Choroid plexus epithelial cell (primary cell): ENCODE measurements at places on chromosomes 1 and 21.

DNA sequence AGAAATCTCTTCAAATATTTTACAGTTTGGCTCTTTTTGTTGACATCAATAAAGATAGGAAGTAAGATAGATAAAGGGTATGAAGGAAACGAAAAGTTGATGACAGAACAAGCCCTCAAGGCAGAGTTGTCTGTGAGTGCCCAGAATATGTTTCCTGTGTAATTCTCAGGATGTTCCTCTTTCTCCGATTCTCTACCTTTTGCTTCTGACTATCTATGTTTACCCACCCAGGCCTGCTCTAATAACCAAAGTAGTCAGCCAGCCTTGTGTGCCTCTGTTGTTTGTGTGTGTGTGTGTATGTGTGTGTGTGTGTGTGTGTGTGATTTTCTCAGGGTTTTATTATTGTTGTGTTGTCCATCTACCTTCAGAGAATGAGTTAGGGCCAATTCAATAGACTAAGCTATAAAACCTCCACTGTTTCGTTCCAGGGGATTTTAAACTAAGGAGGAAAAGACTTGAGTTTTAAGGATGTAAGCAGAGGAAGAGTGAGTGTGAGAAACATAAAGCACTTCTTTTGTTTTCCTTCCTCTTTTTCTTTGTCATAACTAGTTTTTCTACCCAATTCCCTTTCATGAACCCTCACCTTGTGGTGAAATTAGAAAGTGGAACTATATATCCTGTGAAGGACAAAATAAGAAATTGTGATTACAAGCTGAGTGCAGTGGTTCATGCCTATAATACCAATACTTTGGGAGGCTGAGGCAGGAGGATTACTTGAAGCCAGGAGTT, 627.4 kb upstream of the NR5A2 start:
- DNase-seq, result no peak

DNA sequence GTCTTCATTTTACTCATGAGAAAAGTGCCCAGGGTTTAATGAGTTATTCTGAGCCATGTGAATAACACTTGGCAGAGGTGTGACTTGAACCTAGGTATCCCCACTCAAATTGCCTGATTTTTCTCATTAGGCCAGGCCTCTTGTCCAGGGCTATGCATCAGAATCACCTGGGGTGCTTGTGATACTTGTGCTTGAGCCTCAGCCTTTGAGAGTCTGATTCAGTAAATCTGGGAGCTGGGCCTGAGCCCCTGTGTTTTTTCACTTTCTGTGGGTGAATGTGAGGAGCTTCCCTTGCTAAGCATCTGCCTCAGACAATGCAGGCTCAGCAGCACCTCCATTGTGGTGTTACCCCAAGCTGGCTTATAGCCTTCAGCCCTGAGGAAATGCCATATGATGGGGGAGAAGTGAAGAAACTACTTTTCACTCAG, 127.1 kb downstream of the S1PR1 start:
- DNase-seq, result no peak

DNA sequence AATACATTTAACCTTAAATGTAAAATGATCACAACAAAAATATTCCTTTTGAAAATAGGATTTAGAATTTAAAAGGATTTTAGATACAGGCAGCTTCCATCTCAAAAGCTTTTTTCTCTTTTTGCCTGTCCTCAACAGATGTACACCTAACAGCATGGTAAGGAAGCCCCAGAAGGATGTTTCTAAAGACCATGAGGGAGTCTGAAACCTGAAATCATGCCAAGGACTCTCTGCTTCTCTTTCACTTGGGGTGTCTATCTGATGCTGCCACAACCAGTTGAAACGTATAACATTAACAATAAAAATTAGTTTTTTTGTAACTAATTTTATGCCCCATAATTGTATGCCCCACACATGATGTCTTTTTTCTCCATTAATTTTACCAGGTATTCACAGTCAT, 5.4 kb upstream of the ZNF281 start:
- peak; percentile 36 for DNase-seq

- no peak for DNase-seq
Measured at GRCh38 chr1:192516776-192517297, 58.7 kb upstream of the RGS1 start.

DNA sequence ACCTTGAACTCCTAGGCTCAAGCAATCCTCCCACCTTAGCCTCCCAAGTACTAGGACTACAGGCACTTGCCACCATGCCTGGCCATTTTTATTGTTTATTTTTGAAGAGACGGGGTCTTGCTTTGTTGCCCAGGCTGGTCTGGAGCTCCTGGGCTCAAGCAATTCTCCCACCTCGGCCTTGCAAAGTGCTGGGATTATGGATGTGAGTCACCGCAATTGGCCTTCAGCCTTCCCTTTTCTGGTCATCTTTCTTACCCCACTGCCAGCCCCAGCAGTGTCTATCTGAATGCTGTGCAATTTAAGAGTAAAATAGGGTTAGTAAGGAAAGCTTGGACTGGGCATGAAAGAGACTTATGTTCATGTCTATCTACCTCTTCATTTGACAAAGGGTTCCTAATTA, 6.1 kb upstream of the KLF17 start:
- no peak for DNase-seq

DNA sequence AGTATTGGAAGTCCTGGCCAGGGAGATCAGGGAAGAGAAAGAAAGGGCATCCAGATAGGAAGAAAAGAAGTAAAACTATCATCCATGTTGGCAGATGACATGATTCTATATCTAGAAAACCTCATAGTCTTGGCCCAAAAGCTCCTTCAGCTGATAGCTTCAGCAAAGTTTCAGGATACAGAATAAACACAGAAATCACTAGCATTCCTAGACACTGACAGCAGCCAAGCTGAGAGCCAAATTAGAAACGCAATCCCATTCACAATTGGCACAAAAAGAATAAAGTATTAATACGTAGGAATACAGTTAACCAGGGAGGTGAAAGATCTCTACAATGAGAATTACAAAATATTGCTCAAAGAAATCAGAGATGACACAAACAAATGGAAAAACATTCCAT, 44.6 kb downstream of the ZFYVE9 start:
- DNase-seq, result peak; percentile 70

DNA sequence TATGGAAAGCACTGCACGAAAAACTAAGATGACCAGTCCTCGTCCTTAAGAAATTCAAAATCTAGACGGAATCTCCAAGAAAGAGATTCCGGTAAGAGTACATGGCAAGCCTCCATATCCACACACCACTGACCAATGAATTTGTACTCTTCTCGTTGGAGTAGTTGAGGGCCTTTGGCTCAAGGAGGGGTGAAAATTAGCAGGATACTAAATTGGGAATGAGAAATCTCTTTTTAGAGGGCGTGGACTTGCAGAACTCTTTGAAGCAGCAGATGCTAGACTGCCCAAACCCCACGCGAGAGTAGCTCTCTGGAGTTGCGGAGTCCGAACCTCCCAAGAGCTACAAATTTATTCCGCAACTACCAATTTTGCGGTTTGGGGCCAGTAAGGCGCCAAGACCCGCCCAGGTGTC, 872 bp upstream of the PPP2R5A start:
- DNase-seq, result peak; percentile 51

- DNase-seq, result no peak
Measured at GRCh38 chr1:3194760-3195479, 125.9 kb downstream of the PRDM16 start.
